ENCODE measurements at places on chromosomes 5 and 9.

- no peak for DNase-seq
Measured at GRCh38 chr9:107523539-107523938, 34.0 kb upstream of the KLF4 start.

DNA sequence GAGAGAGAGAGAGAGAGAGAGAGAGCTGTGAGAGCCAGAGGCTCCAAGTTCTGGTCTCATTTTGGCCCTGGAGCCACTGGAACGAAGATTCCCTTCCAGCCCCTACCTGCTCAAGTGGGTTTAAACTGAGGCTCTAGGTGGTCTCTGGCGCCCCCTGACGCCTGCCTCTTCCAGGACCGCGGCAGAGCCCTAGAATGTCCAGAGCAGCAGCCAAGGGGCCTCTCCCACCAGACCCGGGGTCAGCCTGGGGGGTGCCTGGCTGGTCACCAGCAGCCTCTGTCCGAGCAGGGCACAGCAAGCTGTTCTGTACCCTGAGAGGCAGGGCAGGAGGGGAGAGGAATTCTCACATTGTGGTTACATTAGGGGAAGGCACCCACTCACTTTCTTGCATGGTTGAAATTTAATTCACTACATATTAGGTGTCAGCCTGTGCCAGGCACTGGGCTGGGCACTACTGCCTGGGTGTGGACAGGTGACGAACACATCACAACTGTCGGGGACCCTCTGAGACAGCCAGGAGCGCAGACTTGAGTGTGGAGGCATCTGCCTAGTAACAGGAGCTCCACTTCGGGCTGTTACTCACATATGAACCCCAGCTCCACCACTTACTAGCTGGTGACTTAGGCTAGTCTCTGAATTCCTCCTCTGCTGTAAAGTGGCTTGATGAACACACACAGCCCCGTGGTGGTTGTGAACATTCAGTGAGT, 44.5 kb downstream of the AMBP start:
- no peak for DNase-seq

GRCh38 chr9:112288029-112288428, 45.4 kb downstream of the PTBP3 start:
- no peak for DNase-seq

GRCh38 chr5:30438785-30439184, 754.7 kb upstream of the CDH6 start:
- no peak for DNase-seq

GRCh38 chr5:169641253-169641652, 4.2 kb downstream of the DOCK2 start:
- DNase-seq: no peak

Data from T-helper 1 cell (primary cell).